ENCODE measurements at places on chromosomes 5 and 9.

DNA sequence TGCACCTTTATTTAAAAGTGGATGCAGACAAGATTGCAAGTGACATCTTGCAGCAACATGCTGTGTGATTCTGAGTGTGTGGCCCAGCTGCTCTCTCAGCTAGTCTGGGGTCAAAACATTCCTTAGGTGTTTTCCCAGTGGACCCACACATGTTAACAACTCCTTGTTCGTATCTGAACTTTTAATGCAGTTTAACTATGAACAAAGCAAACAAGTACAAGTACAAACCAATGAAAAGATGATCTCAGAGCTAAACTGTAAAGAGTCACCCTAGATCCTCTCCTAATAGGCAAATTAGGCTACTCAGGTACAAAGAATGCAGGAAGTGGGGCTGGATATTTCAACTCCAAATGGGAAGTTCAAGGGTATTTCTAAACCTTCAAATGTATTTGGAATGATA, 108.4 kb downstream of the ENTREP1 start:
- DNase-seq = no peak

DNA sequence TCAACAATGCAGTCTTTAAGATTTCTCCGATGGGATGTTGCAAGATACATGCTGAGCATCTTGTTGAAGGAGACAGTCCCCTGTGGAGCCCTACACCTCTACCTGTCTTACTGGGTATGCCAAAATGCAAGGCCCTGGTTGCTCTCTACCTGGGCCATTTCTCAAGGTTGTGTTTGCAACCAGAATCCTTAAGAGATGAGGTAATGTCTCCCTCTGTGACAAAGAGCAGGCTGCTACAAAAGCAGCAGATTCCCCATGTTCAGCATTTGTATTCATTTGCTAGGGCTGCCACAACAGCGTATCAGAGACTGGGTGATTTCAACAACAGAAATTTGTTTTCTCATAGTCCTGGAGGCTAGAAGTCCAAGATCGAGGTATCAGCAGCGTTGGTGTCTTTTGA, 138.4 kb upstream of the RPS23 start:
- DNase-seq = no peak

DNA sequence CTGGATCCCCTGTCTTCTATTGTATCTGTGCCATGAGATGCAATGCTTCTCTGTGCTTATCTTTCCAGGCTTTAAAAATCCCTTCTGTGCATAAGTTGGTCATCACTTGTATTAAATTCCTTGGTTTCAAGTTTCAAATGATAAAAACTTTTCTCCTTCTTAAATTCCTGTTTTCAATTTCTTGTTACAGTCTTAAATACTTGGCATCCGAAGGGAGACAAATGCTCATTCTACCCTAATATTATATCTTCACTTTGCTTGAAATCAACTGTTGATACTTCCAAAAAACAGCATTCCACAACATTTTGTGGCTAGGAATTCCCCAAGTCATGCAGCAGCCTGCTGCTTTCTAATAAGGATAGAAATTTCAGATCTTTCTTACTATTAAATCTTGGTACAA, 413.2 kb upstream of the ACTBL2 start:
- DNase-seq = no peak

DNA sequence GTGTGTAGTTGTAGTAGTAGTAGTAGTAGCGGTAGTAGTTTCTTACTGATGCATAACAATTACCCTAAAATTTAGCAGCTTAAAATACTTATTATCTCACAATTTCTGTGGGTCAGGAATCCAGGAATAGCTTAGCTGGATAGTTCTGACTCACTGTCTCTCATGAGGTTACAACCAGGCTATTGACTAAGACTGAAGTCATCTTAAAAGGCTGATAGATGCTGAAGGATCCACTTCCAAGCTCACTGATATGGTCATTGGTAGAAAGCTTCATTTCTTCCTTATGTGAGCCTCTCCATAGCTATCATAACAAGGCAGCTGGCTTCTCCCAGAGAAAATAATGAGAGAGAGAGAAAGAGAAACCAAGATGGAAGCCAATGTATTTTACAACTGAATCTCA, 147.5 kb upstream of the FBXL17 start:
- no peak for DNase-seq

DNA sequence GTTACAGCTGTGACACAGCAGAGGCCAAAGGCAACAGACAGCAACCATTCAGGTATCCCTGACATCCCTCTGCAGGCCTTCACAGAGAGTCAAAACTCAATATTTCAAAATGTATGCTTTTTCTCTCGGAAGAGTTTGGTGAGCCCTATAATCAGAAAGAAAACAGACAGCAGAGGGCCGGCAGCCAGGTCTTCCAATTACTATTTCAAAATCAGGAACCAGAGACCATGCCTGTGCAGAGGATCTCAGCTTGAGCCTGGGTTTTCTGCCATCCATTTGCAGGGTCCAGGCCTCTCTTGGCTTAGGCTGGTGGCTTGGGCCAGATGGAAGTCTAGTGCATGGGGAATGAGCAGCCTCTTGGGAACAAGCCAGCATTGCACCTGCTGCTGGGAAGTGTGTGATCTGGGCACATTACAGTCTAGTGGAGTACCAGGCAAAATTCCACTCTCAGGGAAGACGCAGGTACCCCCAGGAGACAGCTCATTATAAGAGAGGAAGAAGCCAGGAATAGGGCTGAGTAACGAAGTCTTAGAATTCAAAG, 231.3 kb downstream of the ENC1 start:
- DNase-seq = peak; percentile 88

DNA sequence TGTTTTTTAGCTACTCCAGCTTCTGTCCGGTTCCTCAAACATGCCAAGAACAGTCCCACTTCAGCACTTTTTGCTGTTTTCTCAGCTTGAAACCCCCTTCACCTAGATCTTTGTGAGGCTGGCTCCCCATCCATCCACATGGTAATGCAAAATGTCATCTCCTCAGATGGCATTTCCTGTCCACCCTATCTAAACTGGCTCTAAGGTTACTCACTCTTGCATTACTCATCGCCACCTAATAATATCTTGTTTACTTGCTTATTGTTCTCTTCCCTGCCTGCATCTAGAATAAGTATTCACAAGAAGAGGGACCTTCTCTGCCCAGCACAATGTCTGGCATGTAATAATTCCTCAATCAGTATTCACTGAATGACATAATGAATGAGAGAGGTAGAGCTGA, 220.1 kb downstream of the FAM114A2 start:
- no peak for DNase-seq

DNA sequence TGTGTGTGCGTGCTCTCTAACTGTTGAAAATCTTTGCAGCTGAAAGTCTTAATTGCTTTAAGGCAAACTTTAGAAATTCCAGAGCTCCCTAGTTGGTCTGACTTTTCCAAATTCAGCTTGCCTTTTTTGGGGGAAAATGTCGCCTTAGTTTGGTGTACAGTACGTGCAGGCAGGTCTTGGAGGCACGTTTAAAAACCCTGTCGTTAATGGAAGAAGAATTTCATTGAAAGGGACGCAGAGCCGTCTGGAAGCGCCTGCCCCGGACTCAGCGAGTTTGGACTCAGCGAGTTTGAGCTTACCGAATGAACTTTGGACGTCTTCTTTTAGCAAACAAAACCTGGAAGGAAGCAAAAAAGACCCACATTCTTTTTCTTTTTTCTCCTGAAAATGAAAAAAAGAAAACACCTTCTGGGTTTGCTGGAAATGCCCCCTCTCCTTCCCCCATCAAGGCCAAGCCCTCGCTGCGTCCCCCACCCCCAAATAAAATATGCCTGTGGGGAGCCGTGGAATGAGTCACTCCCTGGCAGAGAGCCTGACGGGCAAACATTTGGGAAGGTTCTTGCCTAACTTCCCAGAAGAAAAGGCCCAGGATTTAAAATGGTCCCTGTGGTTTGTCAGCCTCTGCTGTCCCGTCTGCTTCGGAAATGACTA, 1.5 kb downstream of the NEK6 start:
- DNase-seq = peak; percentile 87

DNA sequence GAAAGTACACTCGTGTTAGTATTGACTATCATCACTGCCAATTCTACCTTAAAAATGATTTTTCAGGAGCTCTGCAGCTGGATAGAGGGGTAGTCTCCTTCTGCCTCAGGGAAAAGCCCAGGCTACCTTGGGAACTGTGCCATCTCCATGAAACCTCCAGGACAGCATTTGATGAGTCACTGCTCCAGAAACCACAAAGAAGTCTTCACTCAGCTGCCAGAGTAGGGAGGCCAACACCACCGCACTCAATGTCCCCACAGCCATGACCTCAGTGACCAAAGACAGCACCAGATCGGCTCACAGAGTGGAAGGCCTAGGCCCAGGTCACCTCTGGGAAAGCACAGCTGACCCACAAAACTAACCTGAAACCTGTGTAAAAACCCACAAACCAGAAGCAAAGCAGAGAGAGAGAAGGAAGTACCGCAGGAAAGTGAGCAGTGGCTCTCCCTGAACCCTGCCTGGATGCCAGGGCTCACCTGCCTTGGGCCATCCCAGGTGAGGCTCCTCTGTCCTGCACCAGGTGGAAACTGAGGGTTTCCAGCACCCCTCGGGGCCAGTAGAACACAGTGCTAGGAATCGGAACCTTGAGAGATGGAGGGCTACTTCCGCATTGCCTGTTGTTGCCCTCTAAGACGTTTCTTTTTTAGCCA, 30.0 kb downstream of the S1PR3 start:
- no peak for DNase-seq

- DNase-seq = no peak
These were observed 52.0 kb upstream of the KLF4 start for GRCh38 chr9:107541523-107541922.

GRCh38 chr5:139413963-139414362, 10.1 kb upstream of the SPATA24 start:
- DNase-seq = no peak

DNA sequence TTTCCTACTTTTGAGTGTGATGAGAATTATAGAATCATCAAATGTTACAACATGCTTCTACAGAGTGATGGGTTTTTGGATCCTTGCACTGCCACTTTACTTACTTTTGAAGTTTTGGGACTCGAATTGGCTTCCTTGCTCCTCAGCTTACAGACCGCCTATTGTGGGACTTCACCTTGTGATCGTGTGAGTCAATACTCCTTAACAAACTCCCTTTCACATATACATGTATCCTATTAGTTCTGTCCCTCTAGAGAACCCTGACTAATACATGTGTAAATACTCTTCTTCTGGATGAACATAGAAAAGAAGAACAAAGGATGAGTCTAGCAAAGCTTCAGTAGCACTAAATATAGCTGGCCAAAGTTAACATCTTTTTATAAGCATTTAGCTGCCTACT, 98.7 kb upstream of the PDE4D start:
- no peak for DNase-seq

- DNase-seq = no peak
These were observed 606.2 kb downstream of the TLE4 start for GRCh38 chr9:80177949-80178480.

DNA sequence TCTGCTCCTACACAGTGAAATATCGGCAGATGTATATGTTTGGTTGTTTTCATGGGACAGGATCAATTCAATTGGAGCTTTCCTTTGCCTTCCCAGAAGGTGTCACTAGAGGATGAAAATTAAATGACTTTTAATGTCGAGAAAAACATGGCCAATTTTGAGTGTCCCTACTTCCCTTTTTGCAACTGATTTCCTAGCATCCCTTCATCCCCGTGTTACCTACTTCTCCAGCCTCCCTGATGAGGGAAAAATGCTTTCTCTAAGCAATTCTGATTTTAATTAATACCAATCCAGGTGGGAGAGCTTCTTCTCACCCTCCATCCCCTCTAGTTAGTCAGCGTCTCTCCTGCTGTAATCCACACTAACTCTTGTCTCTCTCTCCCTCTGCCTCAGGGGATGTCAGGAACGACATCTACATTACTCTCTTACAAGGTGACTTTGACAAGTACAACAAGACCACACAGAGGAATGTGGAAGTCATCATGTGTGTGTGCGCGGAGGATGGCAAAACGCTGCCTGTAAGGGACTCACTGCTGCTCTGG, 64.9 kb downstream of the DOCK2 start:
- peak; percentile 74 for DNase-seq

GRCh38 chr5:38888041-38888440, 42.2 kb downstream of the OSMR start:
- DNase-seq = no peak

DNA sequence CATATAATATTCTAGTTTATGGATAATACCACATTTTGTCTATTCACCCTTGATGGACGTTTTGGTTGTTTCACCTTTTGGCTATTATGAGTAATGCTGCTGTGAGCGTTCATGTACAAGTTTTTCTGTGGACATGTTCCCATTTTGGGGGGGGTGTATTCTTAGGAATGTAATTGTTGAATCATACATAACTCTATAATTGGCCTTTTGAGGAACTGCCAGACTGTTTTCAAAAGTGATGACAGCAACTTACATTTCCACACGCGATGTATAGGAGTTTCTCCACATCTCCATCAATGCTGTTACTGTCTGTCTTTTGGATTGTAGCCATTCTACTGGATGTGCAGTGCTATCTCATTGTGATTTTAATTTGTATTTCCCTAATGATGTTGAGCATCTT, 69.8 kb downstream of the SLC46A2 start:
- DNase-seq = no peak

- no peak for DNase-seq
These were observed 286 bp upstream of the BSPRY start for GRCh38 chr9:113349066-113349444.

DNA sequence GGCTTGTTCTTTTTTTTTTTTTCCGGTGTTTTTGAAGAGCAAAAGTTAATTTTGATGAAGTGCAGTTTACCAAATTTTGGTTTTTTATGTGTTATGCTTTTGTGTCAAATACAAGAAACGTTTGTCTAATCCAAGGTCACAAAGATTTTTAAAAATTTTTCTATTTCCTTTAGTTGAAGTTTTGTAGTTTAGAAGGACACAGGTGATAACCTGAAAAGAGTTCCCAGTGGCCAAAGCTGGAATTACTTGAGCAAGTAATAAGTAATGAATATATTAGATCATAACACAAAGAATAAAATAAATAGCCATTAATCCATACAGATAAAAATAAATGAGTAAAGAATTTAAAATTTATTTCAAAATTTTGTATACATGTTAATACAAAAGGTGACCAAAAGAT, 71.5 kb downstream of the FCHO2 start:
- no peak for DNase-seq

DNA sequence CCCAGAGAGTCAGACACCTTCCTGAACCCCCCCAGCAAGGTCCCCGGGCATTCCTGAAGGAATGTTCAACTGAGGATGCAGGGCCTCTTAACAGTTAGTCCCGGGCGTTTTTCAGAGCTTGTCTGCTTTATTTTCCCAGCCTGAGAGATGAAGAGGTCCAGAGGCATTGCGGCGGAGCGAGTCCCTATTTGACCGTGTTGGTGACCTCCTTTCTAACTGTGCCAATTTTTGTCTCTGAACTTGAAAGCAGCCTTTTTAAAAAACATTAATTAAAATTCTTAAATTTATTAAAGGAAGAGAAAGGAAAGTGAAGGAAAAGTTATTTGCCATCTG, 433 bp upstream of the PTAR1 start:
- DNase-seq = peak; percentile 81

GRCh38 chr9:126459546-126459945, 132.9 kb downstream of the MVB12B start:
- no peak for DNase-seq

GRCh38 chr9:4131946-4132345, 167.9 kb downstream of the GLIS3 start:
- DNase-seq = no peak

- no peak for DNase-seq
These were observed 18.1 kb upstream of the FCN1 start for GRCh38 chr9:134935701-134936345.

Measured in NCI-H69 (cell line).